Right forelimb (tissue), 1 donor: ENCODE measurements at places on chromosomes 5 and 9.

- no peak for DNase-seq
Observed at GRCh38 chr9:113650207-113651131, 186.9 kb downstream of the RGS3 start.

- DNase-seq, result no peak
Observed at GRCh38 chr5:18992264-18992663, 995.7 kb downstream of the CDH18 start.

- no peak for DNase-seq
Observed at GRCh38 chr5:32753765-32754164, 42.6 kb downstream of the NPR3 start.

- no peak for DNase-seq
Observed at GRCh38 chr9:82082563-82082962, 94.0 kb downstream of the SPATA31D1 start.

DNA sequence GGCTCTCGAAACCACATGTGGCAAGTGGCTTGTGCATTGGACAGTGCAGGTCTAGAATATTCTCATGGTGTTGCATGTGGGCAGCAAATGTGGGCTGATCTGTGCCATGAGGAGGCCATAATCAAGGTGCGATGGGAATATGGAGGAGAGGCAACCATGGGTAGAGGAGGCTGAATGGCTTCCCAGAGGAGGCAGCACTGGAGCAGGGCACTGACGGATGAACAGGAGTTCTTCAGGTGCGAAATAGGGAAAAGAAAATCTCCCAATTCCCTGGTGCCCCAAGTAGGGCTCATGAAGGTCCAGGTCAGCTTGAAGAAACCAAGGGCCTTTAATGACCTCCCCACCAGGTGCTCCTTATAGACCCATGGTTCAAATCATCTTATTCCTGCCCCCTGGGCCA, 126.5 kb downstream of the RXRA start:
- DNase-seq, result no peak

GRCh38 chr5:170076211-170076610, 29.5 kb upstream of the FOXI1 start:
- no peak for DNase-seq

GRCh38 chr5:80964491-80964890, 4.3 kb downstream of the RASGRF2 start:
- no peak for DNase-seq

DNA sequence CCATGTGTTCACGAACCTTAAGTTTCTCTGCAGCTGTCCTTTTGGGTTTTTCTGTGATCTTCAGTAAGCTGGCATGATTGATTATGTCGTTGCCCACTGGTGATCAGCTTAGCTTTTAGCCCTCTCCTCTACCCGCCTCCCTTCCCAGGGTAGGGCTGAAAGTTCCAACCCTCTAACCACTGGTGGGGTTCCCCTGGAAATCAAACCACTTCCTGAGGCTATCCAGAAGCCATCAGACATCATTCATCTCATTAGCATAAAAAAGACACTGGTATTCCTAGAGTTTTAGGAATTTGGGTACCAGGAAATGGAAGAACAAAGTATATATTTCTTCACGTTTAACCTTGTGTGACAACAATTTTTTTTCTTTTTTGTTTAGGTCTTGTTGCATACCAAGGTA, 29.8 kb downstream of the SPIN1 start:
- DNase-seq, result no peak

- no peak for DNase-seq
Observed at GRCh38 chr9:125409637-125410521, 148.3 kb downstream of the GAPVD1 start.

DNA sequence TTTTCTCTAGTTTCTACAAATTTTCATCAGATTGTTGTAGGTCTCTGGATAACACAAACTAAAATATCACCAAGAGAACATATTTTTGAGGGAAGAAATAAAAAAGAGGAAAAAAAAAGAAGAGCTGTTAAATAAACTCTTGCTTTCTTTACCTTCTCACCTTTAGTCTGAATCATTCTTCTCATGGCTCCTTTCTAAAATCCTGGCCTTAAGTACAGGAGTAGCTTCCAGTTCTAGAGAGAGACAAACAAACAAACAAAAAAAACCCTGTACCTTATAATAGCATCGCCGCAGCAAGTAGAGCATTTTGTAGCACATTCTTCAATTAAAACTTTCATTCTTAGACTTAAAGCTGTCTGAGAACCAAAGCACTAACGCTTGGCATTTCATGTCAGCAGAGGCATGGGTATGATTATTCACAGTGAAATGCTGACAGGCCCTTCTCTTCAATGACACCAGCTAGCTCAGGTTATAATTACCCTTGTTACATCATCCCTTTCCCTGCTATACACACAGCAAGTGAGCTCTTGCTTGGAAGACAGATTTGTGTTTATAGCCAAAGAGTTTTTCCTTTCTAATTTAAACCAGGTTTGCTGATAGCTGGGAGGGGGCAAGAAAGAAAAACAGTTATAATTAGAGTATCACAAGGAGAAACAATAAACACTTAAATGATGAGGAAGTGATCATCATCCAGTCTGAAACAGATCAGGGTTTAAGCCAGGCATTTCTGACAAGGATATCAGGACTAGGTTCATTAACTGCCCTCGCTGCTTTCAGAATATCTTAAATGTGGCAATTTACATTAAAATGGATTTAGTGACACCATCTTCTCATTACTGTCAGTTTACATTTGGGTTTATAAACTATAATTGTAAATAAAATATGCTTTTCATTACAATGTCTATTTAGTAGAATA, 510.9 kb upstream of the ZNF608 start:
- no peak for DNase-seq

- DNase-seq, result no peak
Observed at GRCh38 chr9:133224762-133225161, 15.7 kb upstream of the OBP2B start.

- DNase-seq, result no peak
Observed at GRCh38 chr5:140713562-140714094, 13.4 kb downstream of the ZMAT2 start.

- no peak for DNase-seq
Observed at GRCh38 chr5:150625831-150626746, 14.4 kb upstream of the SYNPO start.

DNA sequence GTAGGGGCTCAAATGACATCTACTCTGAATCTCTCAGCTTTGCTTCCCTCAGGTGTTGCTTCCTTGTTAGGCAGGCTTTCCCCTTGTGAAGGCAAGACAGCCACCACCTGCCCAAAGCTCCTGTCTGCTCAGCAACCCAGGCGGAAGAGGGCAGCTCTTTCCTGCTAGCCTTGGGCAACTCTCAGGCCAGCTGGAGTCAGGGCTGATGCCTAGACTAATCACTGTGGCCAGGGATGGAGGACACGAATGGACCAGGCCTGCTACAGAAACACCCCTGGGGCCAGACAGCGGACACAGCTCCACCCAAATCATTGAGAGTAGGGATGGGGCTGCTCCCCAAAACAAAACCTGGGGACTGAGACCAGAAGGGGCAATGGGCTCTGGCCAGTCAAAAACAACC, 138.0 kb downstream of the MTX3 start:
- DNase-seq, result no peak

DNA sequence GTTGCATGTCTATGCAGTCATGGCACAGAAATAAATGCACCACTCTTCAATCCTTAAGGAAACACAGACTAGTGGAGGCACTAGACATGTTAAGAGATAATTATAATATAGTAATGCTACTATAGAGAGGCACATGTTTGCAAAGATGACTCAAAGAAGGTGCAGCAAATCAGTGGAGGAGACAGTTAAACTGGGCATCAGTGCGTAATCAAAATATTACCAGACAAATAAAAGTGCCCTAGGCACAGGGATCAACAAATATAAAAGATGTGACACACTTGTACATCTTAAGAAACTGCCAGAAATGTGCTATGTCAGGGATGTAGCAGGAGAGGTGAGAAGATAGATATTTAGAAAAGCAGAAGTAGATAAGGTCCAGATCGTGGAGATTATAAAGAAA, 642.1 kb downstream of the SLCO4C1 start:
- DNase-seq, result no peak

DNA sequence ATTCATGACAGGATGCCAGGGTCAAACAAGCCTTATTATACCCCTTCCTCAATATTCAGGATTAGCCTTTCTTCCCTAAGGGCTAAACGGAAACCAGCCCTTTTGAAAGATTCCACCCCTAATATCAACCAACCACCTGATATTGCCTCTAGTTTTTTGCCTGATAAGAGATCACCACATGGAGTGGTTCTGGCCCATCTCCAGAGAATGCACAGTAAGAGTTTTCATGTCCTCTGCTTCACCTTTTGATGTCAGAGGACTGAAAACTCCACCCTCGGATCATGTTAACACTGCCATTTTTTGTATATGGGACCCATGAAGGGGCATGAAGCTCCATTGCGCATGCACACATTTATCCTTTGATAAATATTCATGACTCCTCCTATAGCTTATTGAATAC, 5.8 kb upstream of the LNPEP start:
- no peak for DNase-seq

DNA sequence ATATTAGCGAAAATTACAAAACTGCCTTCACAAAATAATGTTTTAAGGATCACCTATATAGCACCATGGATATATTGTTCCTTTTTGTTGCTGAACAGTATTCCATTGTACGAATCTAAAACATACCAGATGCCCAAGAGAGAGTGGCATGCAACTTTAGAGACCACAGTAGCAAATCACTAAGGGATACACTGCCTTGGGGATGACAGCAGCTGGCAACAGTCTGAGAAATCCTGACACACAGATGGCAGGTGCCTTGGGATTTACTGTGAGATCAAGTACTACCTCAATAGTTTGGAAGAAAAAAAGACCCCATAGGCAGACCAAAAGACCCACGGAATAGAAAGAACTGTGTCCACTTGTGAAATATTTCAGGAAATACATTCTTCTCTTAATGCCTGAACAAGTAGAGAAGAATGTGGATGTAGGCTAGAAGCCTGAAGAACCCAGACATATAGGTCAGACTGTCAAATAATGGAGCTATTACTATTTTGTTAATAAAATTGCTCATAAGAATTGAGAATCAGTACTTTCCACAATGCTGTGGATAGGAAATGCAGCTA, 53.4 kb downstream of the PLPP1 start:
- no peak for DNase-seq

DNA sequence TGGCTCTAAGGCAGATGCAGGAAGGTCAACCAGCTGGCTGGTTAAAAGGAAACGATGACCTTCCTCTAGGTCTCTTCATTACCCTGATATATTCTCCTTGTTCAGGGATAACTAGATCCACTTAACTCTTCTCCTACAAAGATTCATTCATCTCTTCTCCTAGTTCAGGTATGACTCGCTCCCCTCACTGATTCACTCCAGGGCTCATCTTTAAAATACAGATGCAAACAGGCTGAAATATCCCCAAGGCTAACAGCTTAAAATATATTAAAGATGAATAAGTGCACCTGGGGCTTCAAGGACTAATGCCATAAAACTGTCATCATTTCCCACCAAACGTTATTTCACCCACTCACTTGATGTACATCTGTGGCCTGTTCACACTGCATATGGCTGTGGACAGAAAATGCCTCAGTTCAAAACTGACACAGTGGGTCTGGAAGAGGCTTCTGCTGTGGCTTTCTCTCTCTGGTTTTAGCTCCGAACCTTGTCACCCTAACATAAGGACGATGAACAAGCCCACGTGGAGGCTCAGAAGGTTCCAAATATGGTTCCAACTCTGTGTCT, 366.9 kb downstream of the DEPDC1B start:
- DNase-seq, result no peak

GRCh38 chr9:134492281-134492691, 149.3 kb upstream of the COL5A1 start:
- DNase-seq, result peak; percentile 73

GRCh38 chr5:96081276-96081858, 119.7 kb upstream of the ELL2 start:
- no peak for DNase-seq

DNA sequence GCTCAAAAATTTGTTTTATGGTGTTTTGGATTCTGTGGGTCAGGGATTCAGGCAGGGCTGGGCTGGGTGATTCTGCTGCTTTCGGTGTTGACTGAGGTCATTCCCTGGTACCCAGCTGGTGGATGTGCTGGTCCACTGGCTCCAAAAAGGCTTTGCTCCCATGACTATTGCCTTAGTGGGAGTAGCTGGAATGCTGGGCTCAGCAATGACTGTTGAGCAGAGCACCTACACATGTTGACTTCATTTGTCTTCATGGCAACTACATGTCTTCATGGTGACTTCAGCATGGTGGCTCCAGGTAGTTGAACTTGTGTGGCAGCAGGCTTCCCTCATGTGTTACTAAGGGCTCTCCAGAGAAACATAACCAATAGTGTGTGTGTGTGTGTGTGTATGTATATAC, 297.2 kb downstream of the DOCK8 start:
- DNase-seq, result no peak

DNA sequence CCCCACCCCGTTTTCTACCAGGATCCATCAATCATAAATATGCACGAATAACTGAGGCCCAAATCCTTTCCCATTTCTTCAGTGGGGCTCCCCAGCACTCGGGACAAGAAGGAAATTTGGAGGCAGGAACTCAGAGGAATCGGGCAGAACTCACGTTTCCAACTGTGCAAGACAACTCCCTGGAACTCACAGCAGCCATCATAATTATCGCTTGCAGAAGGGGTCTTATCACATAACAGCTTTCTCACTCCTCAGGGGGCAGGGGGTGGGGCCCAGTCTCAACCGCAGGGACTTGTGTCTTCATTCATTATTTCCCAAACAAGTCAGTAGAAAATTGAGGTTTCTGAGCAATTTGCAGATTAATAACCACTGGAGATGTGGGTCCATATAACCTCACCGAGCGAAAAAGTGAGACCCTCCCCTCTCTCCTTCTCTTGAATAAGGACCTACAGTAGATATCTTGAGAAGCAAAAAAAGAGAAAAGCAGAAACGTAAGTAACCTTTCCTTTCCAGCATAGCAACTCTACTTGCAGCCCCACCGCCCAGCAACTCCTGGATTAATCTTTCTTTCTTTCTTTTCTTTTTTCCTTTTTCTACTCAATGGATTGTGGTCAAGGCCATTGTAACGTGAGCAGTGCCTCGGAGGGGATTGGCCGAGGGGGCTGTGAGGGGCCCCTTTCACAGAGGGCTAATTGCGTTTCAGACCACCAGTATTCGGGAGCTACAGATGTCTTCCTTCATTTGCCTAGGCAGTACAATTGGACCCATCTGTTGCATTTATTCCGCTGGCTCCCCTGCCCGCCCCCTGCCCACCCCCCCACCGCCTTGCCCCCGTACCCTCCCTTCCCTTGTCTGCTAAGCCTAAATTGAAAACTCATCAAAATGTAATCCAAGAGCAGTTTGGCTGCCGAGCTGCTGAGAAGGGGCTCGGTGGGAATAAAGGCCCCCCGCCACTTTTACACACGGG, 24.7 kb upstream of the TIFAB start:
- DNase-seq, result peak; percentile 23

- DNase-seq, result no peak
Observed at GRCh38 chr5:1354576-1354975, 9.7 kb upstream of the CLPTM1L start.

GRCh38 chr9:30197954-30198353, 2186.5 kb upstream of the ACO1 start:
- DNase-seq, result no peak
